T-cell (primary cell): ENCODE measurements at places on chromosomes 1 and 21.

DNA sequence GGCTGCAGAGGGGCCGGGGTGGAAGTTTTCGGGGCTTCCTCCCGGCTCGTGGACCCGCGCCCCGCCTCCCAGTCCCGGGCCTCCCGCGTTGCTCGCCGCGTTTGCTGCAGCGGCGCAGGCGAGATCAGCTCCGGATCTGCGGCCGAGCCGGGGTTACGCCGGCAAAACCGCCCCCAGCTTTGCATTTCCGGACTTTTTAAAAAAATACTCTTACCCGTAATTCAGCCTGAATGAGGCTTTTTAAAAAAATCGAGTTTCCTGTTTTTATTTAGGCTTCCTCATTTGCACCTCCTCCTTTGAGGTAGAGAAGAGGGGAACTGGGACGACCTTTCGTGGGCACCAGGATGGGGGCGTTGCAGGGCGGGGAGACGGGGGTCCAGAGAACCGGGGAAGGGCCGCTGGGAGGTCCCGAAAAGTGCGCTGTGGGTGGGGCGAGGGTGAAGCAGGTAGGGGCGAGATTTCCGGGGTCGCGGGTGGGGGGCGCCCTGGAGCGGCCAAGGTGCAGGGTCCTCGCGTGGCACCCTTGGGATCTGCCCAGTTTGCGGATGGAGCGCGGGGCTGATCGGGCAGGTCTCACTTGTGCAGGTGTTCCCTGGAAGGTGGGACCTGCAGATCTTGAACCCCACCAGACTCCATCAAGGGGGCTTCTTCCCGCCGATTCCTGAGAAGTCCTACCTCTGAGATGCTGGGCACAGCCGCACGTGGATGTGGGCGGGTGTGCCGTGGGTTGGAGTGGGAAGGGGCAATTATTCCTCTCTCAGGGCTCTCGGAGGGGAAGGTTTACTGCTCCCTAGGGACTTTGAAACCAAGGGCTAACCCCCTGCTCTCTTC, 1.1 kb downstream of the PIK3CD start:
- peak; percentile 87 for DNase-seq

DNA sequence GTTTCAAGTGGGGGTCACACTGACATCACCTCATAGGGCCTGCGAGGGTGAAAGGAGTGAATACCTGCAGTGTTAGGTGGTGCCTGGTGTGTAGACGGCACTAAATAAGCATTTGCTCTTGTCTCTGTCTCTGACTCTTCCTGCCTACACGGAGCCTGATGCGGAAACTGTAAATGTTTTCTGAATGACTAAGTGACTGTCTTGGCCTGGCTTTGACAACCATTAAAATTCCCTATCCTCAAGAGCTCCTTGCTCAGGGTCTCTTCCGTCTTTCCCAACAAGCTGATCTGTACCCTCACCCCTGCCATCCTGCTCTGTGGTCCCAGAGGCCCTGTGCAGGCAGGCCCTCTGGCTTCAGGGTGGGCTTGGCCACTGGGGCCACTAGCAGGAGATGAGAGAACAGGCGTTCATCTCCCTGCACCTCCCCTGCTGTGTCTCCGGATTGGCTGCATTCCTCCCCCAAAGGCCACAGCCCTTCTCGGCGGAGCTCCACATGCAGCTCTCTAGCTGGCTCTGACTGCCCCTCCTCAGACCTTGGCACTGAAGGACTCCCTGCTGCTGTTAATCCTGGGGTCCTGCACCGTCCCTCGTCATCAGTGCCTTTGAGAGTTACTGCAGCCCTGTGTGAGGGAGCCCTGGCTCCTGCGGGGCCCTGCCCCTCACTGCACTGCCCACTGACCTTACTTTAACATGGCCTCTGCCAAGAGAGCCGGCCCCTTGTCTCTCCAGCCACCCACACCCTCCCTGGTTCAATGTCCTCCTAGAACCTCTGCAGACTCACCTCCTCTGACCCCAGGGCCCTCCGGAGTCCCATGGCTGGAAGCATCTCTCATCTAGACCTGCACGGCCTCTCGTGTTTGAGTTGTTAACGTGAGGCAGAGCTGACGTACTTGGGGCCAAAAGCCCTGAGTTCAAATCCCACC, 211.1 kb downstream of the MATN1 start:
- DNase-seq, result no peak

GRCh38 chr1:20037877-20038276, 32.1 kb upstream of the PLA2G5 start:
- no peak for DNase-seq

DNA sequence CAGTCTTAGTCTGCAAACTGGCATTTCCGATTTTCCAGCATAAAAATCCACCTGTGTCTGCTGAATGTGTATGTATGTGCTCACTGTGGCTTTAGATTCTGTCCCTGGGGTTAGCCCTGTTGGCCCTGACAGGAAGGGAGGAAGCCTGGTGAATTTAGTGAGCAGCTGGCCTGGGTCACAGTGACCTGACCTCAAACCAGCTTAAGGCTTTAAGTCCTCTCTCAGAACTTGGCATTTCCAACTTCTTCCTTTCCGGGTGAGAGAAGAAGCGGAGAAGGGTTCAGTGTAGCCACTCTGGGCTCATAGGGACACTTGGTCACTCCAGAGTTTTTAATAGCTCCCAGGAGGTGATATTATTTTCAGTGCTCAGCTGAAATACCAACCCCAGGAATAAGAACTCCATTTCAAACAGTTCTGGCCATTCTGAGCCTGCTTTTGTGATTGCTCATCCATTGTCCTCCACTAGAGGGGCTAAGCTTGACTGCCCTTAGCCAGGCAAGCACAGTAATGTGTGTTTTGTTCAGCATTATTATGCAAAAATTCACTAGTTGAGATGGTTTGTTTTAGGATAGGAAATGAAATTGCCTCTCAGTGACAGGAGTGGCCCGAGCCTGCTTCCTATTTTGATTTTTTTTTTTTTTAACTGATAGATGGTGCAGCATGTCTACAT, 2.5 kb upstream of the OLFML3 start:
- no peak for DNase-seq

GRCh38 chr1:167861664-167862381, 52.1 kb downstream of the ADCY10 start:
- no peak for DNase-seq

- DNase-seq, result no peak
These were observed 7.6 kb downstream of the DENND2D start for GRCh38 chr1:111192658-111193519.

GRCh38 chr1:212533148-212533517, 75.4 kb upstream of the ATF3 start:
- no peak for DNase-seq

- no peak for DNase-seq
These were observed 16.0 kb downstream of the ANGPTL3 start for GRCh38 chr1:62613325-62613727.

DNA sequence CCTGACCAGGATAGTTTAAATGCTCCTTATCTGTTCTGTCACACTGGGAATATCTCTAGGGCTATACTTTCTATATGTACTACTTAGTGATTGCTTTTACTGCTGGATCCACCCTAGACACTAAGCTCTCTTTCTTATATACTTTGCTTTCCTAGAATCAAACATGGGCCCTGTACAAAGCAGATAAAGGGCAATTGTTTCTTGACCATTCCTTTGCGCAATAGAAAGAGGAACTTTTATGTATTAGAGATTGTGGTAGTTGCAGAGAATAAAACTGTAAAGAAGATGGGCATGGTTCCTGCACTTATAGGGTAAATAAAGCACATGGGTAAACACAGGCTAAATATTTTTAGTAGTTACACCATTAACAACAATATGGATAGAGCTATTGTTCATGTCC, 58.8 kb downstream of the ATP6V1G3 start:
- DNase-seq, result no peak

GRCh38 chr1:242847390-242847993, 323.0 kb upstream of the PLD5 start:
- no peak for DNase-seq

DNA sequence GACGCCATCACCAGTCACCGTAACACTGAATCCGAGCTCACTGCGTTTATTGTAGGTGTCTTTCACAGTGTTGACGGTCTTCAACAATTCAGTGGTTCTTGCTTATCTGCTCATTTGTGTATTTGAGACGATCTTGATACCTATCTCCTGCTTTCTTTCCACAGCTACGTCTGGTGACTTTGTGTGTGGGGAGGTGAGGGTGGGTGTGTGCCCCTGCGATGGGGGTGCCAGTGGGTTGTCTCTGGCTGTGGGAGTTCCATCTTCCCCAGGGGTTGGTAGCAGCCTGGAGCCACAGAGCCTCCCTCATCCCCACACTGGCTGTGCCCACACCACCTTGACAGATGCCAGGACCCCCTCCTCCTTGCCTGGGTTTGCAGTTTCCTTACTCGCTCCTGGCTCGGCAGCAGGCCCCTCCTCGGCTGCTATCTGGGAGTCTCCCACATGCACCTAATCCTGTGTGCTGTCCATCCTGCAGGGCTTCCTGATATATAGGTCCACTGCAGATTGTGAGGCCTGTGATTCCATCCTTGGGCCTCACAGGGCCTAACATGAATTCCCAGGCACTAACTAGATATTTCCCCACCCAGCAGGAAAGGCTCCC, 6.3 kb upstream of the PARP1 start:
- DNase-seq, result no peak

DNA sequence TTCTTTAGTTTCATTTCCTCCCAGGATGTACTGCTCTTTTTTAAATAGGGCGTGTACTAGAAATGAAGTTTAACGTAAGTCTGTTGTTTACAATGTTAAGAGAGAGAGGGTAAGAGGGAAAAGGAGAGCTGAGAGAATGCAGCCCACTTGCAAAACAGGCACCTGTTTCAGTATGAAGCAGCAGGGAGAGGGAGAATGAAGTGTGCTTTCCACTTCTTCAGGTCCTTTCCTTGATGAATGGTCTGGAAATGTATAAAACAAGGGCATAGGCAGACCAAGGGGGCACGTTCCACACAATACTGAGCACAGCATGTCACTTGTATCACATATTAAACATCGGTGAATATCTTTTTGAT, 2.0 kb downstream of the KCNA3 start:
- DNase-seq, result peak; percentile 61

DNA sequence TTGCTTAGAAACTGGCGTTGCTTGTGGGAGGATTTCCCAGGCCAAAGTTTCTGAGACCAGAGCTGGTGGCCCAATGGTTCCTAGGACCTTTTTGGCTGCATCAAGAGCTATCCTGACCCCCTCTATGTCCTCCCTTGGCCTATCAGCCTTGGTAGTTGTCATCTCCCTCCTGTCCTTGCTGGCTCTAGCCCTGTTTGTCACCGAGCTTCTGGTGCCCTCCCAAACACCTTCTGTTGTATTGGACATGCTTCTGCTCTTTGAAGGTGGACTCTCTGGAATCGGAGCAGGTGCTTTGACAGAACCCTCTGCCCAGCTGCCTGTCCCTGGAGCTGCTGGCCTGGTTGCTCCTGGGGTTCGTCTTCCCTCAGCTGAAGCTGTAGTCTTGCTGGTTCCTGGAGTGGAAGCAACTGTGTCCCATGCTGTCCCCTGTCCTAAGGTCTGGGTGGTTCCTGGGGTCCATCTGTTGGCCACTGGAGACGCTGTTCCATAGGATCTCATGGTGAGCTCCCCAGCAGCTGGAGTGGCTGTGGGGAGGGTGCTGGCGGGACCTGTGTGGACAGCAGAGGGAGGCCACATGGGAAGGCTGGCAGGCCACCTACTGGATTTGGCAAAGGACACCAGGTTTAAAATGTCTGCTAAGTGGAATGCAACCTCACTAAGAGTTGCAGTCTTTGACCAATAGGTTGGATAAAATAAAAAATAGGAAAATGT, 9.4 kb downstream of the FCAMR start:
- no peak for DNase-seq

DNA sequence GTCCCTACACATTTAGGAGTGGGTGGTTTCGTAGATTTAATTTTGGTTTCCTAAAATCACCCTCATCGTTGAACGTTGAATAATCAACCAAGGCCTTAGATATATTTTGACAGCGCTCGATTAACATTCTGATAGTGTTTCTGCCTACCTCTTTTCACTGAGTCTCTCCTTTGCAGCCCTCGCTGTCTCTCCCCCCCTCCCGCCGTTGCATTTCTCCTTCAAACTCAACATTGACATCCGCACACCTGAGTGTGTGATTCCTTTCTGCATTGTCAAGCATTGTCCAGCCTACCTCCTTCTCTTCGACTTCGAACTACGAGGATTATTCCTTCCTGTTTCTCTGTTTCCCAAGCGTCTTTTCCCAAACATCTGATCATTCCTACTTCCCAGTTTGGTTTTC, 1.8 kb upstream of the ADAMTS1 start:
- DNase-seq, result no peak

- no peak for DNase-seq
These were observed 61.4 kb downstream of the ALG6 start for GRCh38 chr1:63428815-63429214.

- DNase-seq, result no peak
These were observed 111.9 kb downstream of the CAMTA1 start for GRCh38 chr1:6897138-6897537.

DNA sequence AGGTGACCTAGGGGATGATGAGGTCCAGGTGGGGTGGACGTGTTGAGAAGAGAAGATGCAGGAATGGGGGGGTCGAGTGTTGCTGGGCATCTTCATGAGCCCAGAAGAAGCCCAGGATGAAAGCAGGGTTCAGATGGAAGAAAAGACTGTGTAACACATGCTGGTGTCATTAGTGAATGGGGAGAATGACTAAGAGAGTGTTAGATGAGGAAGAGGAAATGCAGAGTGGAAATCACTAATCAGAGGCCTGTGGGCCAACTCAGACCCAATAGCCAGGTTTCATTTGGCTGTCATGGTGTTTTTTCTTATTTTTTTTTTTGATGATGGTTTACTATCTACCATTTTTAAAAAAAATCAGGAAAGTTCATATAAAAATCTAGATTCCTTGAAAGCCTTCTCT, 180.8 kb upstream of the CAMK1G start:
- DNase-seq, result no peak

GRCh38 chr1:180046674-180047073, 92.1 kb downstream of the CEP350 start:
- DNase-seq, result no peak

DNA sequence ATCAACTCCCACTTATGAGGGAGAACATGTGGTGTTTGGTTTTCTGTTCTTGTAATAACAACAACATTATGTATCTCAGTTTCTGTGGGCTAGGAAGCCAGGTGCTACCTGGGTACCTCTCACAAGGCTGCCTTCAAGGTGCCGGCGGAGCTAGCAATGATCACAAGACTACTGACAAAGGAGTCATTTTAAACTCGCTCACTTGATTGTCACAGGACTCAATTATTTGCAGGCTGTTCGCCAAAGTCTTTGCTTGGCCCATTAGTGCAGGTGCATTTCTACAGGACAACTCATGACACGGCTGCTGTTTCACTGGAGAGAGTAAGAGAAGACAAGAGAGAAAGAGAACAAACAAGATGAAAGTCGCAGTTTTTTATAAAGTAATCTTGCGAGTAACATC, 1237.4 kb upstream of the TMPRSS15 start:
- DNase-seq, result no peak

- DNase-seq, result no peak
These were observed 31.6 kb downstream of the EEIG2 start for GRCh38 chr1:108591466-108591865.

DNA sequence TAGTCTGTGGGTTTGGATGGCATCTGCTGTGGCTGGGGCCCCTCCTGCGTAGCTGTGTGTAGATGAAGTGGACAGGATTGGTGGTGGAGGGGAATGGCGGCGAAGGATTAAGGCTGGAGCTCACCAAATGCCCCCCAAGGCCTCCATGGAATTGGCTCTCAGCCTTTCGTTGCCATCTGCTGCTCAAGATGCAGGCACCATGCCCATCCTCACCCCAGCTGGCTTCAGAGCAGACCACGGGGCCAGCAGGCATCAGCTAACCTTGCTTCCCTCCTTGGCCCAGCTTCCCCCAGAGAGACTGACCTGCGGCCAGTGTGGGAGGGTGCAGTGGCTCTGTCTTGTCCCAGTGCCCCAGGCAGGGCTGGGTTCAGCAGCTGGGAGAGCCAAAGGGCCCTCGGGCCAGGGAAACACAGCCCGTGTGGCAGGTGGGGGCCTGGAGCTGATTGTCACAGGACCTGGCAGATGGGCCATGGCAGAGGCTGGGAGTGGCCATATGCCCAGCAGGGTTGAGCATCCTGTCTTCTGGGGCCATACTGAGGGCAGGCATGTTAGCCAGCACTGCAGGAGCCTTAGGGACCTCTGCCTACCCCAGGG, 66.8 kb upstream of the ACTL8 start:
- no peak for DNase-seq
